ENCODE measurements at places on chromosomes 5 and 9. TPM values are rescaled to one million over a fixed set of nuclear protein-coding genes. Genes with fewer than 3 reads are reported as not detected.

Gene RNF183
- total RNA-seq: not detected

- no peaks in the 10 kb centered on the region for H3K27me3 ChIP-seq
- no peak overlapping the region for H3K27ac ChIP-seq
- no peak for DNase-seq
- H3K36me3 ChIP-seq: peaks cover 66% of the 10 kb centered on the region
Observed at GRCh38 chr5:140694276-140694675, 3.0 kb downstream of the HARS2 start.

GRCh38 chr5:40356248-40356647 lies 323.5 kb upstream of the PTGER4 start:
- H3K27me3 ChIP-seq: no peaks in the 10 kb centered on the region
- no peak for DNase-seq
- H3K4me1 ChIP-seq: no peaks in the 10 kb centered on the region

DNA sequence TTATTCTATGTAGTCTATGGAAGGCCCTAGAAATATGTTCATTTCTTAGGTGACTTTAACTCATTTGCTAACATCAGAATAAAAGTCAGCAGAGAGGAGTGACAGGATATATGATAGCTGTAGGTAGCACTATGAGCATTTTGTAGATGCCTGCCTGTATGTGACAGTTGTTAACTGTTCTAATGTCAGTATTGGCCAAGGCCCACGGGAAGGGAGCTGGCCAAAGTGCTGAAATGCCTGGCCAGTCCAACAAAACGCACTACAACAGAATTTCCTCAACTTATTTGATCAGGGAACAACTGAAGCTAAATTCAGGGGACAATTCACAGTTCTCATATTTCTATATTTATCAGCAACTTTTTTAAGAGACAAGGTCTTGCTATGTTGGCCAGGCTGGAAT lies 20.8 kb downstream of the SV2C start:
- no peaks in the 10 kb centered on the region for H3K36me3 ChIP-seq
- DNase-seq: peak; percentile 41
- no peaks in the 10 kb centered on the region for H3K4me1 ChIP-seq
- no peaks in the 10 kb centered on the region for H3K27me3 ChIP-seq

Gene ADAMTSL2
- total RNA-seq: not detected

GRCh38 chr9:112489039-112489546 lies 2.5 kb downstream of the KIAA1958 start:
- H3K36me3 ChIP-seq: peaks cover 26% of the 10 kb centered on the region
- no peak overlapping the region for H3K4me3 ChIP-seq
- peaks cover 32% of the 10 kb centered on the region for H3K4me1 ChIP-seq
- H3K27ac ChIP-seq: peak overlapping the region; percentile 19
- H3K27me3 ChIP-seq: no peaks in the 10 kb centered on the region

Gene IFNB1
- not detected for total RNA-seq

DNA sequence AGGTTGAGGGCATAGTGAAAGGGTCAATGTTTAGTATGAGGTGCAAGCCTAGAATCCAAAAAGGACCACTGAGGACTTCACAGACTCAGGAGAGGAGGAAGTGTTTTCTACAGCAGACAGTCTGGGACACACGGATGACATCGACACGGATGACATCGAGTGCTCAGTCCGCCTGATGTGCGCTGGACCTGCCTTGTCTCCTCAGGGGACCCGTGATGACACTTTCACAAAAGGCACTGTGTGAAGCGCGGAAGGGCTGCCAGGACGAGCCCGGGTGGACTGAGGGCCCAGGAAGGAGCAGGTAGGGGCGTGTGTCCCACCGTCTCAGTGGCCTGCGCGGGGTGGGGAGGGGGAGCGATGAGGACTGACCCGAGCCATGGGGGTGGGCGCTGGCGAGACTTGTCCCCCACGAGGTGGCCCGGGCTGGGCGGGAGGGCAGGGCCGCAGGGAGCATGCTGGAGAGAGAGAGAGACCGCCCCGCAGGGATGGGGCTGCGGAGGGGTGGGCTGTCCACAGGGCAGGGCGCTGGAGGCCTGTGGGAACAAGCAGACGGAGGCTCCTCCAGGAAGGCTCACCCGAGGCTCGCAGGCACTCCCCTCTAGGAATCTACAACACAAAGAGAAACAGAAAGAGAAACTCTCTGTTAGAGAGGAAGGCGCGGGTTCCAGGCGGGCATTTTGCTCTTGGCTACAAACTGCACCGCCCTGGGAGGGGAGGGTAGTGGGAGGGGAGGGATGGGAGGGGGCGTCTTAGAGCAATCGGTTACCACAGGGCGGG lies 54.9 kb downstream of the USP20 start:
- H3K4me1 ChIP-seq: peaks cover 38% of the 10 kb centered on the region
- no peaks in the 10 kb centered on the region for H3K27me3 ChIP-seq
- no peak overlapping the region for H3K4me3 ChIP-seq
- no peak for DNase-seq
- no peaks in the 10 kb centered on the region for H3K36me3 ChIP-seq
